GM23248 (cell line): ENCODE measurements at places on chromosomes 12 and 14. TPM values are rescaled to one million over a fixed set of nuclear protein-coding genes. Genes with fewer than 3 reads are reported as not detected.
A peak's percentile ranks its signal among the peaks of the same experiment; 100 is the strongest.

- DNase-seq: no peak
Measured at GRCh38 chr14:63705561-63706070, 22.2 kb downstream of the SGPP1 start.

Gene NANOG
- total RNA-seq: 0.13 TPM in 1 of 2 replicates, not detected in the other

- DNase-seq: peak; percentile 78
Measured at GRCh38 chr12:6038160-6038559, 86.3 kb downstream of the VWF start.

GRCh38 chr12:131438881-131439280 lies 272.0 kb upstream of the SFSWAP start:
- no peak for DNase-seq

GRCh38 chr14:100409003-100409360 lies 85.8 kb downstream of the SLC25A47 start:
- DNase-seq: no peak

- no peak for DNase-seq
Measured at GRCh38 chr12:24072302-24072701, 122.8 kb upstream of the SOX5 start.

Gene RPS6KL1
- total RNA-seq: 0.38 and 1.4 TPM in 2 replicates

GRCh38 chr12:8678661-8679111 lies 16.1 kb upstream of the MFAP5 start:
- DNase-seq: peak; percentile 39

GRCh38 chr14:46197856-46198255 lies 453.7 kb downstream of the RPL10L start:
- peak; percentile 67 for DNase-seq

Gene KCNC2
- not detected in 2 replicates for total RNA-seq

- peak; percentile 91 for DNase-seq
Measured at GRCh38 chr12:1373901-1374735, 220.3 kb downstream of the FBXL14 start.

DNA sequence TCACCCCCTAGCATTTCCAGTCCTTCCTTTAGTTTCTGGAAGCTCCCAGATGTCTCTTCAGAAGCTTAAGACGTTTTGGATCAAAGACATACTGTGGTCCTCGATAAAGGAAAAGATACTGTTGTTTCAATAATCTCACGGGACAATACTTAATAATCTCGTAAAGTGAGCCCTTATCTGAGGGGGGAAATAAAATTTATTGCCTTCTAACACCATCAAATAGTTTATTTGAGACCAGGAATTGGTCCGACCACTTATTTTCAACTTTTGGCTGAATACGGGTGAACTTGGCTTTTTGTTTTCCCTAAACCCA lies 640 bp upstream of the G2E3 start:
- DNase-seq: no peak

DNA sequence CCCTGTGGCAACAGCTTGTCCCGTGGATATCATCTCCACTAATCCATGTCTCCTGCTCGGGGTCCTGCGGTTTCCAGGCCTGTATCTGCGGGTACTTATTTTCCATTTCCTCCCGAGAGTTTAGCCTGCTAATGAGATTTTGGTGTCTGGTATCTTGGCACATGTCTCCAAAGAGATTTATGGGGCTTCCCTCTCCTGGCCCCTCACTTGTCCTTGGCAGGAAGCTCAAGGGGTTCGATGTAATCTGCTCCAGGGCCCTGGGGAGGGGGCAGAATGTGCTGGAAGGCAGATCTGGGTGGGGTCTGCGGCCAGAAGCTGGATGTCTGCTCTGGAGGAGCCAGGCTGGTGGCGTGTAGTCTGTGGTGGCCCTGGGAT lies 85.7 kb downstream of the KIF26A start:
- no peak for DNase-seq

GRCh38 chr14:61333087-61333486 lies 11.7 kb downstream of the PRKCH start:
- no peak for DNase-seq

DNA sequence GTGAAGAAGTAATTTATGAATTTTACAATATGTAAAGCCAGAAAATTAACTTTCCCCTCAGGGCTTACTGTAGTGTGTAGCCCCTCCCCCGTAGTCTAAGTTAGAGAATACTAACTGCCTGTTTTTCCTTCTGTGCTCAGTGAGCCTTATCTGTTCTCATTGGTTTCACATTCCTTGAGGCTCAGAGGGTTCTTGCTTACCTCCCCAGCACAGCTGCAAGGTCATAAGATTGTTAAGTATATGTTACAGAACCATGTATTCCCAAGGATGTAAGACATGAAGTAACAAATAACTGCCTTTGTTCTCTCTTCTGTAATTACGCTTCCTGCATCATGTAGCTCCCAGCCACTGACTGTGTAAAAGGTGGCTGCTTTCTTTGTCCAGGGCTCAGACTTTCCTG lies 1351.1 kb downstream of the TMEM121 start:
- no peak for DNase-seq

DNA sequence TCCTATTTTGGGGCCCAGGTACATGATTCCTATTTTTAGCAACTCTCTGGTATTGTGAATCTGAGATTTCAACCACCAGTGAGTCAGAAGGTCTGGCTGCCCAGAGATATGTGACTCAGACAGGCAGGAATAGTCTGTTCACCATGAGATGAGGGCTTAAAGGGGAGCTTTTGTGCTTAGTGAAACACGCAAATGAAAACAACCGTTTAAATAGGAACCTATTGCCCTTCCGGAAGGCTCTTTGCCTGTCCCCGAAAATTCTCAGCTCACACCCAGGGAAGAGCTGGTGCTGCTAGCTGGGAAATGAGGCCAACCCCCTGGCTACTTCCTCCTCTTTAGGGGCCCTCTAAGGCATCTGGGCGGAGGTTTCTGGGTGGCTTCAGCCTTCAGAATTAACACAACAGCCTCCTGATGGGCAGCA lies 283.6 kb downstream of the CACNA1C start:
- DNase-seq: peak; percentile 96

Gene SMARCD1
- 41.9 and 48.3 TPM in 2 replicates for total RNA-seq

DNA sequence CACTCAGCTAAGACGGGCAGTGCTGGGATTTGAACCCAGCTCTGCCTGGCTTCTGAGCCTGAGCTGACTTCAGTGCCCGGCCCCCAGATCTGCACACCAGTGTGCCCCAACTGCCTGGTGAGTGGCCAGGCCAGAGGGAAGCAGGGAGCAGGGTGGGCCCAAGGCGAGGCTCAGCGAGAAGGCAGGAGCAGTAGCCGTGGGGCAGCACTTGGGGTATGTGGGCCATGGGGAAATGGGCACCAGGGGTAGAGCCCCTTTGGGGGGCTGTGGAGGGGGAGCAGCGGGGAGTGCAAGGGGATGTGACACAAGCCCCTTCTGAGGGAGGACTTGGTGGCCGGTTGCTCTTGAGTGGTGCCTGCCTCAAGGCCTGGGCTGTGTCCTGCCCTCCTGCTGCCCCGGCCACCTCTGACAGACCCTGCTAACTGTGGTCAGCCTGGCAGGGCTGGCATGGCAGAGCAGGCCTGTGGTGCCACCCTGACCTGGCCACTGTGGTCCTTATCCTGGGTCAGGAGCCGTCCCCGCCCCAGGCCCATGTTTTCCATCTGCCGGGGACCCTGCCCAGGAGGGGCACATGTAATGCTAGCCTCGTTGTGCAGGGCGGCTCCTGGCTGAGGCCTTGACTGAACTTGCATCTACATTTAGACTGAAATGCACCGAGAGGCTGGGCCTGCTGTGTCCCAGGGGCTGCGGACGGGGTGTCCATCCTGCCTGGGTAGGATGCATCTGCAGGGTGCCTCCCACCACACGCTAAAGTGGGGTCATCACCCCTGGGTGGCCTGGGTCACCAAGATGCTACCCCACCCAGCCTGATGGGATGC lies 90.5 kb downstream of the KIF26A start:
- no peak for DNase-seq

DNA sequence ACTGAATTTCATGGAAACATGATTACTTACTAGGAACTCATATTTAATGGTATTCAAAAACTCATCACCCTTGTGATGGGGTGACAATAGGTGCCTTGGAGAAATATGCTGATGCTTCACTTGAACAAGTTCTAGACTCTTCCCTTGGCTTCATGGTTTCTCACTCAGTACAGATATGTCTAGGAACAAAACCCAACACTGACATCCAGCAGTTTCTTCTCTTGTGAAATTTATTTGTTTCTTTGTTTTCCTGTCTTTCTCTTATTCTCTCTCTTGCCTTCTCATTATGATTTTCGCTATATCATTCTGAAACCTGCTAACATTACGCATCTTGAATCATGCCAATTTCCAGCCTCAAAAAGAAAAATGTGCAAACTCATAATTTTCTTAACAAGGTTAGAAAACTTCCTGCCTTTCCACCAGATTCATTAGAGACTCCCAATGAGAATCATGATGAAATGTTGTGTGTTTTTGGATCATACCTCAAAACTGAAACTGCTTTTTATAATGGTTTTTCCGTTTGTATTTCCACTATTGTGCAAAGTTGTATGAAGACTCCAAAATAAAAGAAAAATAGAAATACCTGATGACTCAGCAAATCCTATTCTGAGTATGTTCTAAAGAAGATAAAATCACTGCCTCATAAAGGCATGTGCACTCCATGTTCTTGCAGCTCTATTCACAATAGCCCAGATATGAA lies 1021.5 kb downstream of the TMEM121 start:
- no peak for DNase-seq

- peak; percentile 12 for DNase-seq
Measured at GRCh38 chr12:107399046-107399445, 286.6 kb upstream of the PWP1 start.

- DNase-seq: no peak
Measured at GRCh38 chr12:88142610-88142991, 494 bp downstream of the TMTC3 start.

DNA sequence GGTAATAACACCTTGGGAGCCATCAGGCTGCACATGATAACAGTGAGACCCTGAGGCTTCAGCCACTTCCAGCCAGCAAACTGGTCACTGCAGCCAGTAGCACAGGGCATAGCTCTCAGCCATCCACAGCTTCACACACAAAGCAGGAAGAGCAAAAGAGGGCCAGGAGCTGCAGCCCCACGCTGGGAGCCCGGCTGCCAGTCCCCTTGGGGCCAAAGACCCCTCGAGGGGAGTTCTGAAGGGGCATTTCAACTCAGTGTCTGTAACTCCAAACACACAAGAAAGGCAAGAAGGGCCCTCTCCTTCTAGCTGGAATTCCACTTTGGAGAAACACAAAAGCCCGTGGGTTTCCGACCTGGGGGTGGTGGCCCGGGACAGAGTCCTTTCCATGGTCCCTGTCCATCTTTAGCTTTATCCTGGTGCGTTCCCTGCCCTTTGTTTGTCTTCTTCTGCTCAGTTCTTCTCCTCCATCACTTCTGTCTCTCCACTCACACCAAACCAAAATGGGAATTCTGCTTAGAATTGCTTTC lies 151.8 kb upstream of the FKBP4 start:
- DNase-seq: no peak

DNA sequence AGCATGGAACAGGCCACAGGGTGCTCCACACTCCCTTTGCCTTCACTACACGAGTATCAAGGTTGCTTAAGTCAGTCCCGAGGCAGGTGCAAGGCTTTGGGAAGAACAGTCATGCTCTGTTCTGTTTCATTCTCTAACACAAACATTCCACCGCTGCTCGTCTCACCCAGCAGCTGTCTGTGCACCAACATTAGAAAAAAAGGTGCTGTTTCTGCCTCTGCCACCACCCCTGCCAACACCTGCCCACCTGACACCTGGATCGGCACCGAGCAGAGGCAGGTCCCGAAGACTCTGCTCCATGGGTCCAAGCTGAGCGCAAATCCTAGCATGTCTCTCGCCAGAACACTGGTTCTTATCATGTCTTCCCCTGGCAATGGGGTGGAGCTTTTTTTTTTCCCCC lies 347.7 kb downstream of the TMEM132D start:
- no peak for DNase-seq

- DNase-seq: peak; percentile 79
Measured at GRCh38 chr12:92570056-92570753, 132.6 kb upstream of the PLEKHG7 start.

GRCh38 chr12:3277306-3277943 lies 200.2 kb downstream of the TSPAN9 start:
- DNase-seq: no peak

Gene ITGB7
- total RNA-seq: 1.4 and 2.4 TPM in 2 replicates

Gene RDH16
- total RNA-seq: not detected in 2 replicates

DNA sequence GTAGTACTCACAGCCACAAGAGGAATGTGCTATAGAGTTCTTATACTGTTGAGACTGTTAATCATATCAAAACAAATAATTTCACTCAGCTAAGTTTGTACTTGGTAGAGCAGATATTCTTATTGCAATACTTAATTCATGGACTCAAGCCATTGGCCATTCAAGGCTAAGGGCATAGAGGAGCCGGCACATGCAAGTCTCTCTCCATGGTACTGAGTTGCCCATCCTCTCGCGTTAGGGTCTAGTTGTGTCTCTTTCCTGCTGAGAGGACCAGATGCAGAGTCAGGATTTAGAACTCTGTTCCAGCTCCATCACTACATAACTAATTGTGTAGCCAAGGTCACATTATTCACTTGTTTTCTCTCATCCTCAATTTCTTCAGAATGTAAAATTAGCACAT lies 14.4 kb upstream of the TUNAR start:
- peak; percentile 21 for DNase-seq

GRCh38 chr14:100641274-100641860 lies 54.1 kb upstream of the BEGAIN start:
- DNase-seq: peak; percentile 13

- DNase-seq: no peak
Measured at GRCh38 chr12:19576506-19577280, 137.4 kb downstream of the AEBP2 start.

Gene GALNT9
- total RNA-seq: 1.4 and 1.5 TPM in 2 replicates

- no peak for DNase-seq
Measured at GRCh38 chr14:68390741-68391140, 402.1 kb downstream of the ZFP36L1 start.

DNA sequence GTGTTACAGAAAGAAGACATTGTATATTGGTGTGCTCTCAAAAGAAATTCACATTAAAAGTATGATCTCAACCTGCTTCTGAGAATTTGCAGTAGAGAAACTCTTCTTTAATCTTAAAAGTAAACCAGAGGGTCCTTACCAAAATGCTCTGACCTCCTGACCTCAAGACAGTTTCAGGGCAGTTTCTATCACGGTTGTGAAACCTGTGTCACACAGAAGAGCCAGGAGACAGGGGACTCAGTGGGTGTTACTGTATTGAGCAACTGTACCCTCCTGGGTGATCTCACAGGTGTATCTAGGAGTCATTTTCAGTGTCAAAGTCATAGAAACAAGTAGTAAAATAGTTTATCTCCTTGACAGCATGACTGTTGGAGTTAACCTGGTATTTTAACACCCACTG lies 178.0 kb downstream of the GRIP1 start:
- no peak for DNase-seq

GRCh38 chr14:60973070-60973469 lies 7.8 kb downstream of the TRMT5 start:
- DNase-seq: no peak

Gene CCDC38
- total RNA-seq: under 0.01 TPM in 1 of 2 replicates, not detected in the other

DNA sequence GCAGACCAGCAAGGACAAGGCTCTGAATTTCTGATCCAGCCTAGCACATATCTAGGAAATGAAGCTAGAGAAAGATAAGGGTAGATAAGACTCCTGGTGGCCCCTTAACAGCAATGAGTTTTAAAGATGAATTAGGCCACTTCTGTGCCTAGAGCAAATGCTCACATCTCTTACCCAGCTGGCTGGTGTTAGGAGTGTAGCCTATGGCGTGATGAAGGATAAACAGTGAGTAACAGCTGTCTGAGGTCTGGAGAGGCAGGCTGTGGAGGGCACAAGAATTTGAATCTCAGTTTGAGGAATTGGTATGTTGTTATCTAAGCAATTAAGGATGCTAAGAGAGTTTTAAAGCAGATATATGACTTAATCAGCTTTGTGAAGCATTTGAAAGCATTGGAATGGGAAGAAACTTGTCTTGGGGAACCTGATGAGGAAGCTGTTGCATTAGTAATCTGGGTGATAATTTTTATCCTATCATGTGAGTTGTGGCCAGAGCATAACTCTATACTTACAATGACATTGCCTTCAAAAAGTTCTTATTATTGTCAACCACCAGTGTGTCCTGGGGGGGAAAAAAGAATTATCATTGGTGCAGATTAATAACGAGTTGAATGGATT lies 161.8 kb downstream of the SRGAP1 start:
- DNase-seq: peak; percentile 71
